Stimulated activated CD4-positive, alpha-beta T cell treated with anti-CD3 and anti-CD28 coated beads, Interleukin-15, amount 100 ng/mL, for 24 hours (primary cell): ENCODE measurements at places on chromosomes 7 and 10.

DNA sequence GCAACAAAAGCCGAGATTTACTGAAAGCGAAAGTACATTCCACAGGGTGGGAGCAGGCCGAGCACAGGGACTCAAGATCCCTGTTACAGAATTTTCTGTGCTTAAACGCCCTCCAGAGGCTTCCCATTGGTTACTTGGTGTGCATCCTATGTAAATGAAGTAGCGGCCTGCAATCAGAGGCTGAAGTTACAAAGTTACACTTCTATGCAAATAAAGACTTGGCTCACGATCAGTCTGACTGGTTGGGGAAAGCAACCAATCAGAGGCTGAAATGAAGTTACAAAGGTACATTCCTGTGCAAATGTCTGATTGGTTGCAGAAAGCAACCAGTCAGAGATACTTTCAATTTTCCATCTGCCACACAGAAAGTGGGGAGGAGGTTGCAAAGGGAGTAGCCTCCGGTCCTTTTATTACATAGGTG, 4.1 kb downstream of the ACBD7 start:
- DNase-seq, result no peak

- DNase-seq, result no peak
Observed at GRCh38 chr7:128204455-128204854, 36.6 kb upstream of the LEP start.

- no peak for DNase-seq
Observed at GRCh38 chr10:121444520-121445165, 153.6 kb downstream of the FGFR2 start.

- DNase-seq, result no peak
Observed at GRCh38 chr7:103765901-103766300, 223.6 kb downstream of the RELN start.

DNA sequence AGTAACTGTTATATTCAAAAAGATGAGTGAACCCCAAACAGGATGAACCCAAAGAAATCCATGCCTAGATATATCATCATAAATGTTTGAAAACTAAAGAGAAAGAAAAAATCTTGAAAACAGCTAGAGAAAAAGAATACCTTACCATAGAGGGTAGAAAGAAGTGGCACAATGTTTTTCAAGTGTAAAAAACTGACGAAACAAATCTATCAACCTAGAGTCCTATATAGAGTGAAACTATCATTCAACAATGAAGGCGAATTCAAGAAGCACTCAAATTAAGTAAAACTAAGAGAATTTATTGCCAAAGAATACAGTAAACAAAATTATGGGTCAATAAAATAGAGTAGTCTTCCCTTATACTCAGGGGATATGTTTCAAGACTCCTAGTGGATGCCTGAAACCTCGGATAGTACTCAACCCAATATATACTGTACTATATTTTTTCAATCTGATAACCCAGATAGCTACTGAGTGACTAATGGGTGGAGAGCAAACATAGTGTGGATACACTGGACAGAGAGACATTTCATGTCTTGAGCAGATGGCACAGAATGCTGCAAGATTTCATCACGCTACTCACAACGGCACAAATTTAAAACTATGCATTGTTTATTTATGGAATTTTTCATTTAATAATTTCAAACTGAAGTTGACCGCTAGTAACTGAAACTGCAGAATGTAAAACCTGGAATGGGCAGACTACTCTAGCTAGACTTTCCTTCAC, 52.6 kb upstream of the TMEM106B start:
- DNase-seq, result no peak

DNA sequence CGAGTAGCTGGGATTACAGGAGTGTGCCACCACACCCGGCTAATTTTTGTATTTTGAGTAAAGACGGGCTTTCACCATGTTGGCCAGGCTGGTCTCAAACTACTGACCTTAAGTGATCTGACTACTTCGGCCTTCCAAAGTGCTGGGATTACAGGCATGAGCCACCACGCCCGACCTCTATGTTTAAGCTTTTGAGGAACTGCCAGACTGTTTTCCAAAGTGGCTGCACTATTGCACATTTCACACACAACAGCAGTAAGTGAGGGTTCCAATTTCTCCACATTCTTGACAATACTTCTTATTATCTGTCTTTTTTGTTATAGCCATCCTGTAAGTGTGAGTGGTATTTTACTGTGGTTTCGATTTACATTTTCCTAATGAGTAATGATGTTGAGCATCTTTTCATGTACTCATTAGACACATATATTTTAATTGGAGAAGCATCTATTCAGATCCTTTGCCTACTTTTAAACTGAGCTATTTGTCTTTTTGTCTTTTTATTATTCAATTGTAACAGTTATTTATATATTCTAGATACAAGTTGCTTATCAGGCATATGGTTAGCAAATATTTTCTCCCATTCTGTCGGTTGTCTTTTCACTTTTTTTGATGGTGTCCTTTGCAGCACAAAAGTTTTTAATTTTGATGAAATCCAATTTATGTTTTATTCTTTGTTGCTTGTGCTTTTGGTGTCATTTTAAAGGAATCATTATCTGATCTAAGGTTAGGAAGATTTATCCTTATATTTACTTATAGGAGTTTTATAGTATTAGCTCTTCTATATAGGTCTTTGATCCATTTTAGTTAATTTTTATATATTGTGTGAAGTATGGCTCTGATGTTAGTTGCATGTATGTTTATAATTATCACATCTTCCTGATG, 12.8 kb upstream of the IRF5 start:
- DNase-seq, result no peak

- DNase-seq, result no peak
Observed at GRCh38 chr10:13399236-13399635, 51.1 kb upstream of the SEPHS1 start.

DNA sequence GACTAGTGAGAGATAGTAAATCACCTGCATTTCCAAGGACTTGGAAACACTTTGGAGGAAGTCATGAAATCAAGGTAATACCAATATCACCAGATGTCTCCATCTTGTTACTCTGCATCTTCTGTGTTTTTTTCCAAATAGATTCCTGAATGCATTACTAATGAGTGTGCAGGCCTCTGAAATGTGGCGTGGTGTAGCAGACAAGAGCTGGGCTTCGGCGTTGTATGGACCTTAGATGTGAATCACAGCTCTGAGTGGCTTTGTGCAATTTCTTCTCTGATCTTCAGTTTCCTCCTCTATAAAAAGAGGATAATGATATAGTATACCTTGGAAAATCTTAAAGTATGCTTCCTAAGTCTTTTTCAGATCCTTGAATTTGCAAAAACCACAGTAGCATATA, 9.6 kb upstream of the MYPN start:
- no peak for DNase-seq

DNA sequence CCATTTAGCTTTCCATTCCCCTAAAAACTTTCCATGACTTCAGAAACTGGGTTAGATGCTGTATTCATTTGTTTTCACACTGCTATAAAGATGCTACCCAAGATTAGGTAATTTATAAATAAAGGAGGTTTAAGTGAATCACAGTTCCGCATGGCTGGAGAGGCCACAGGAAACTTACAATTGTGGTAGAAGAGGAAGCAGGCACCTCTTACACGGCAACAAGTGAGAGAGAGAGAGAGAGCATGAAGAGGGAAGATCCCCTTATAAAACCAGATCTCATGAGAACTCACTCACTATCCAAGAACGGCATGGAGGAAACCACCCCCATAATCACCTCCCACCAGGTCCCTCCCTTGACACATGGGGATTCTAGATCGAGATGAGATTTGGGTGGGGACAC, 336.8 kb downstream of the TFEC start:
- no peak for DNase-seq

DNA sequence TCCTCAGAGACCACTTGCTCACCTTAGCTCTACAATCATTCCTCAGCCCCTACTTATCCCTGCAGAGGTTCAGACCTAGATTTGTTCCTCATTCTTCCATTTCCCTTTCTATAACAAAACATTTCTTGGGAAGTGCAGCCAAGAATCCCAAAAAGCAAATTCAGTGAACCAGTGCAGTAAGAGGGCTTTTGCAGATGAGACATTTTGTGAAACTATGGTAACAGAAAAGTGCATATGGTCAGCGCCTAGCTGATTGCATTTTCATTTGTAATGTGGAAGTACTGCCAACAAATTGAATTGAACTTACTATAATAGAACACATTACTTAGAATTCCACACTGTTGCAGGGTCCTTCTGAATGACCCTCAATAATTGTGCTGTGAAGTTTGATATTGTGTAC, 18.6 kb downstream of the AGMO start:
- no peak for DNase-seq

GRCh38 chr10:124053971-124054370, 39.4 kb downstream of the CHST15 start:
- DNase-seq, result no peak

- DNase-seq, result no peak
Observed at GRCh38 chr7:75995996-75996395, 1.6 kb upstream of the TMEM120A start.

- DNase-seq, result no peak
Observed at GRCh38 chr7:43876241-43876640, 6.9 kb upstream of the MRPS24 start.

DNA sequence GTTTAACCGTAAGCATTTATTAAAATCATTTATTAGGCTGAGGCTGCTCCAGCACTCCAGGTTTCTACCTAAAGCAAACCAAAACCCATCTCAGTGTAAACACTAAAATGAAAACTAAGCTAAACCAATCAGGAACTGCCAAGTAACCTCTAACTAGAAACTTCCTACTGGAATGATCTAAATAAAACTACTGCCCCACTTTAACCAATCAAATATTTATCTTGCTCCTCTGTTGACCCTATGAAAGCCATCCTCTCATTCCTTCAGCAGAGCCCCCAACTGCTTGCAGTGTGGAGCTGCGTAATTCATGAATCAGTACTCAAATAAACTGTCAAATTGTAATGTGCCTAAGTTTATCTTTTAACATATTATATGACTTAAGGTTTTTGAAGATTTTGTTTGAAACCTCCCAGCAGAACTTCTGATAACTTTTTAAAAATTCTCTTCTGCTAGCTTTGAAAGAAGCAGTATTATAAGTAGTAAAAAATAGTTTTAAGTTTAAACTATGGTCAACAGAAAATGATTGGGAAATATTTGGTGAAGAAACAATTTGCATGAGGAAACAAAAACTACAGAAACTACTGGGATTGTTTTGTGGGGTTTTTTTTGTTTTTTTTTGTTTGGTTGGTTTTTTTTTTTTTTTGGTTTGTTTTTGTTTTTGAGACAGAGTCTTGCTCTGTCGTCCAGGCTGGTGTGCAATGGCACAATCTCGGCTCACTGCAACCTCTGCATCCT, 47.4 kb downstream of the GPR37 start:
- DNase-seq, result no peak

GRCh38 chr7:137937202-137937560, 64.7 kb downstream of the CREB3L2 start:
- no peak for DNase-seq

- DNase-seq, result no peak
Observed at GRCh38 chr7:77825131-77825530, 26.6 kb downstream of the PHTF2 start.

GRCh38 chr7:142535123-142535779, 214.0 kb upstream of the PRSS1 start:
- peak; percentile 86 for DNase-seq

DNA sequence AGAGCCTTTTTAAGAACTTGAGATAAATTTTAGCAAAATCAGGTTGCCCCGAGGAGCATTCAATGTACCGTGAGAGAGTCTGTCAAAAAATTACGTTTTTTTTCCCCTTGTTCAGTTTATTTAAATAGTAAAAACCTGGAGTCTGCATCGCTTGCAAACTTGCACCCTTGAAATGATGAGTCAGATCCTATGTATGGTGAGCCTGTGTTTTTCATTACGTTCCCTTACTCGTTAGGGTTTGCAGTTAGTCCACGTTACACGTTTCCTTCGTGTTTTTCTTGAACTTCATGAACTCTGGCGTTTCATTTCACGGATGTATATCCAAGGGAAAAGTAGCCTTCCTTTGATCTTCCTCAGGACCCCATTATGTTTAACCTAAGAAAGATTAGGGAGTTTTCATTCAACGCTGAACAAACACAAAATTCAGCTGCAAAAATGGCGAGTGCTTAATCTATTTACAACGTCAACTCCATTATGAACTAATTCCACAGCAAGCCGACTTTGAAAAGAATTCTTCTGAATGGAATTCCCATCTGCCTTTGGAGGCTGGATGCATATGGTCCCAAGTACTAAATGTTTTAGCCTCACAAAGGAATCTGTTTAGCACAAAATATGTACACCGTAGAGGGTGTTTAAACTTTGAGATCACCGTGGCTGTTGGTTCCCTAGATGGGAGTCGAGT, 182.4 kb downstream of the MYOF start:
- DNase-seq, result no peak

DNA sequence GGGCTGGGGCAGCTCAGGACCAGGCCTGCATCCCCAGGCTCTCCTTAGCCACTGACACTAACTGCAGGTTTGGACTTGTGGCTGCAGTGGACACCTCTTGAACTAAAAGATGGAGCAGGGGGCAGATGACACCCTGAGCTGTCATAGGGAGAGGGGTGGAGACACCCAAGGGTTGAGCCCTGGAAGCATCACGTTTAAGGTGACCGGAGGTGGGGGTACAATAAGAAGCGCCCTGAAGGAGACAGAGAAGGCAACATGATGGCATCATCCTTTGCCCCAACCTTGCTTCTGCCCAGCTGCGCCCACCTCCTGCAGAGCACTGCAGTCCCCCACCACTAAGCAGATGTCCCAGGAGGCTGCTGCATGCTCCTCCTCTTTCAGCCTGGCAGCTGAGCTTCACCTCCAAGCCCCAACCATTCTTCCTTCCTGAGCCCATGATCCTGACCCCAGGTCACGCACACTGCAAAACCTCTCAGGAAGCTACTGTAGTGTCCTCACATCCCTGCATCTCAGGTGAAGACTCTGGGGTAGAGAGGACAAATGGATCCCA, 25.5 kb downstream of the OGDHL start:
- no peak for DNase-seq

- DNase-seq, result no peak
Observed at GRCh38 chr10:84398696-84399095, 70.3 kb downstream of the CCSER2 start.

DNA sequence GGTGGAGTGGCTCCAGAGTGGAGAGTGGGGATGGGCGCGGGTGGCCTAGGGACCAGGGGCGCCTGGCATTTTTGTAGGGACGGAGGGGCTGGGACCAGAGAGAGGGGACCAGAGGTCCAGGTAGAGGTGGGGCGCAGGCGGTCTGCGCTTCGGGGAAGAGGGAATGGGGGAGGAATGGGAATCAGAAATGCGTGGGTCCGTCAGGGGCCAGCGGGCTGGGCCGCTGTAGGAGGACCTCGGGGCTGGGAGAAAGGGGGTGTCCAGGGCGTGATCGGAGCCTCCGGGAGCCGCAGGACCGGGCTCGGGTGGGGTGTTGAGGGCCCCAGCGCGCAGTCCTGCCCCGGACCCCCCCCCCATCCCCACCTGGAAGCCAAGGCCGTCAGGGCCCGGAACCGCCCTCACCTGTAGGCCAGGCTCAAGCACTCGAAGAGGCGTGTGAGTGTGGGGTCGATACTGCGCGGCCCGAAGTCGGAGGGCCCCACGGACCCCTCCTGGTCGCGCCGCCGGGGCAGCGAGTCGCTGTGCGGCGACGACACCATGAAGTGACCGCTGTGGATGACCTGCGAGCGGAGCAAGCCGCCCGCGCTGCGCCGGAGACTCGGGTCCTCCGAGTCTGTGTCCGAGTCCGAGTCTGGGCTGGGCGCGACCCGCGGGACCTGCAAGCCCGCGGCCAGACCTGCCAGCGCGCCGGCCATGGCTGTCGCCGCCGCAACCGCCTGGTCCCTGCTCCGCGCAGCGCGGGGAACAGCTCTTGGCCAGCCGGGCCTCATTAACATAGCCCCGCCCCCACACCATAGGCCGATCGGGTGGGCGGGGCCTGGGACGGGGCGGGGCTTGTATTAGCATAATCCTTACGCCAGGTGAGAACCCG, at the start of gene MLXIPL:
MLXIPL (minus strand) TSS at position 725 of the 871 bp plus-strand sequence; CDS start at position 695, 30 bp downstream.
- DNase-seq, result peak; percentile 82

GRCh38 chr10:33487014-33487776, 152.7 kb upstream of the NRP1 start:
- DNase-seq, result no peak
